ENCODE measurements at places on chromosomes 6 and 20. TPM values are rescaled to one million over a fixed set of nuclear protein-coding genes. Genes with fewer than 3 reads are reported as not detected.

ZNF184 gene
- total RNA-seq = 12.6 TPM

GRCh38 chr6:111710439-111710838, 104.8 kb upstream of the TRAF3IP2 start:
- no peak for DNase-seq

DNA sequence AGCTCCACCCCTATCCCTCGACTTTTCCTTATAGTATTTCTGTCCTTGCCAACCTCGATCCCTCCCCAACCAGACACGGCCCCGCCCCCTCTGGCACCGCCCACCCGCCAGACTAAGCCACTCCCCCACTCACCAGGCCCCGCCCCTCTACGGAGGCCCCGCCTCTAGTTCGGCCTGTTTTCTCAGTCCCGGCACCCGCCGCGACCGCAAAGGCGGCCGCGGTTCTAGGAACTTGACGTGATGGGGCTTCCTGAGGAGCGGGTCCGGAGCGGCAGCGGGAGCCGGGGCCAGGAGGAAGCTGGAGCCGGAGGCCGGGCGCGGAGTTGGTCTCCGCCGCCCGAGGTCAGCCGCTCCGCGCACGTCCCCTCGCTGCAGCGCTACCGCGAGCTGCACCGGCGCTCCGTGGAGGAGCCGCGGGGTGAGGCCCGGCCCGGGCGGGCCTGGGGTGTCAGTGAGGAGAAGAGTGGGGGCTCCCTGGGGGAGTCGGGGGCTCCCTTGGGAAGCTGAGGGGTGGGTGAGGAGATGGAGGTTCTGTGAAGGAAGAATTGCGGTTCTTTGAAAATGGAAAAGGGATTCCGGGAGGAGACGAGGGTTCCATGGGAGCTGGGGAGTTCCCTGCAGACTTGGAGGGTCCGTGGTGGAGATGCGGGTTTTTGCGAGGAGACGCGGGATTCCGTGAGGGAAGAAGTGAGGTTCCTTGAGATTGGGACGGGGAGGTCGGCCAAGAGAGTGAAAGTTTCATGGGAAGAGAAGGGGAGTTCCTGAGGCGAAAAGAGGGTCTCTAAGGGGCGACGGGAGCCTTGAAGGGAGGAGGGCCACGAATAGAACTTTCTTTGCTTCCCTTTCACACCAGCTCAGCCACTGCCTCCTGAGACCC, at the start of gene ACSS2:
Gene ACSS2 (plus strand): TSS at position 207 of the 877 bp plus-strand sequence. CDS start 34 bp downstream, at position 241.
- DNase-seq = peak; percentile 98

GRCh38 chr6:149456311-149457021, 28.3 kb downstream of the ZC3H12D start:
- no peak for DNase-seq

DNA sequence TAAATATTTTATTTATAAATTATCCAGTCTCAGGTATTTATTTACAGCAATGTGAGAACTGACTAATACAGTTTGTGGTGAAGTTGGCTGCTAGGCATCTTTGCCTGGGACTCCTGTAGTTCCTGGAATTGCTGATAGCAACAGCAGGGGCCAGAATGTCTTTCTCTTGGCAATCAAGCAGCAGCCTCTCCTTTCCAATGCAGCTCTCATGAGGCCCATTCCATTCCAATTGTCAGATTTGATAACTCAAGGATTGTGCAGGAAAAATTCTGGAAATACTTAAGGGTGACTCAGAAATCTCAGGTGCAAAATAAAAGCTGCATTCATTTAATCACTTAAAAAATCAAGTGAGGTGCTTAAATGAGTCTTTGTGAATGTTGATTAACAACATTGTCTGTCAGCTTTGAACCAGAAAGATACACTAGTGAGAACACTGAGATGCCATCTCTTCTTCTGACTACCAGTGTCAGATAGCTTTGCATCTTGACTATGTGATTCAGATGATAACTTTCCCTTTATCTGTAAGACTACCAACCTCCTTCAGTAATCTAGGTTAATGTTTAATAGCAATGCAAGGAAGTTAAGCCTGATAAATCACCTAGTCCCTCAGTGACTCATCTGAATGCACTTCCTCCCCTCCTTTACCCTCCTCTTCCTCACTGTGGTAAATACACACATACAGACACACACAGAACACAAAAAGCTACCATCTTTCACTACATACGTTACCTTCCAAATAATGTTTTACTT, 32.1 kb upstream of the COL21A1 start:
- DNase-seq = no peak

DNA sequence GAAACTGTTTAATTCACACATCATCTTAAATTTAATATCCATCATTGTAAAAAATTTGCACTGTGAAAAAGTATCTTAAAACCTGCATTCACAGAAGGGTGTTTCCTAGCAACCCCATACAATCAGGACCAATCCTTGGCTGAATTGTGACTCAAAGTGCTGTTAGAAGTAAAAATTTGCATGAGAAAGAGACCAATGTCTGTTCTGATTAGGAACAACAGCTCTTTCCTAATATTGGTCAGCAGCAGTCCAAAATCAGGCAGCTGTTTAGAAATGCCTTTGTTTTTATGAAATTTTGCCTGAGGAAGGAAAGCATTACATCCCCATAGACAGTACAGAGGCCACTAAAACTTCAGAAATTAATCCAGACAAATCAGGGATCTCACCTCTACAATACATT, 987.0 kb downstream of the HACE1 start:
- DNase-seq = no peak

DNA sequence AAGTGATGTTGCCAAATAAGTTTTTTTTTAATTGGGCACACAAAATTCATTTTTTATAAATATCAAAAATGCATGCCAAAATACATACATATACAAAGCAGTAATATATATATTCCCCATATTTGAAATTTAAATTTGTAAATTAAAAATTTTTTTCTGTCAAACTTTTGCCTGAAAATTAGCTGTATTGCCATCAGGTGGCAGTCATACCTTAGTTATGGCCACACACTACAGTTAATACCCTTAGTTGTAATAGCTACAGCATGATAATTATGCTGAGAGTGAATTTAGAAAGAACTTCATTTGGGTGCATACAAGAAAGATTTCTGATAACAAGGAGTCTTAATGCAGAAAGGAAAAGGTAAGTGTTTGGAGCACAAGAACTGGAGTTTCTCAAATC, 46.2 kb upstream of the SDHAF4 start:
- DNase-seq = no peak

DNA sequence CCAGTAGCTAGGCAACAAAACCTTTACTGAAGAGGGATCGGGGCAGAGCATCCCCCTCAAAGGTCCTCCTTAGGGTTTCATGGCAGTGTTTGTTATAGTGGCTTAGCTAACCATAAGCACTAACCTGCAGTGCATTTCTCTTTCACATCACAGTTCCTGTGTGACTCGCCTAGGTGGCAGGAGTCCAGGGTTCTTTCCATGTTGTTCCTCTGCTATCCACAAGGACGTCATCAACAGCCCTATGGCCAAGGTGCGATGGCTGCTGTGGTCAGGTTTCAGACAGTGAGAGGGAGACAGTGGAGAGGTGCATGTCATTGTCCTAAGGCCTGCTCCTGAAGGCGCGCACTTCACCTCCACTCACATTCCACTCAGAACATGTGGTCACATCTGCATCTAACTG, 38.8 kb upstream of the FOXA2 start:
- no peak for DNase-seq

- DNase-seq = no peak
These were observed 43.6 kb downstream of the DLL1 start for GRCh38 chr6:170247178-170247701.

TNF gene
- total RNA-seq = not detected

DNA sequence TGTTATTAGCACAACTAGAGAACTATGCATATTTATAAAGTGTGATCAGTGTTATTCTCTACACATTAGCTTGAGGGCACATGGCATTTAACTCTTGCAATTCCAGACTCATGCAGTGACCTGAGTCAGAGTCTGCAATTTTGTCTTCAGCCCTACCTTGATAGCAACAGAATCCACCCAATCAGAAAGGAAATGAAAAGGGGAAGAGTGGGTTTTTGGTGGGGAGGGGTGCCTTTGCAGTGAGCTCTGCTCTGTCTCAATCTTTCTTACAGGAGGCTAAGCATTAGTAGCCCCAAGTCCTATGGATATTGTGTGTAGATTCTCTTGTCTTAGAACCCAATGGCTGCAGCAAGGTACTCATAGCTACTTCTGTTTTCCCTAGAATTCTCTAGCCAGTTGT, 489.2 kb downstream of the DHX35 start:
- DNase-seq = no peak

DNA sequence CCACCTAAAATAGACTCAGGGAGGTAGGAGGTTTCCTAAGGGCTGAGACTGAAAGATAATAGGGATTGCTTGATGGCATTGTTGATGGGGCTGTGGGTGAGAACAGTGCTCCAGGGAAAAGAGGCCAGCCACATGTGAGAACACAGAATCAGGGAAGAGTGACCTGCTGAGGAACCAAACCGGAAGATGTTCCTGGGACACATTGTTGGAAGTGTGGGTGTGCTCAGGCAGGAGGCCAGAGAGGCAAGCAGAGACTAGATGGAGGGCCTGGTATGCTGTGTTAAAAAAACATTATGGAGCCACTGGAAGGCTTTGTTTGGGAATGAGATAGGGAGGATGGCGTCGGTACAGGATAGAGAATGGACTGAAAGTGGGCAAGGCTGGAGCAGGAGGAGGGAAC, 23.3 kb downstream of the RNF144B start:
- DNase-seq = no peak

GRCh38 chr20:20010639-20011500, 6.3 kb upstream of the NAA20 start:
- DNase-seq = no peak

DNA sequence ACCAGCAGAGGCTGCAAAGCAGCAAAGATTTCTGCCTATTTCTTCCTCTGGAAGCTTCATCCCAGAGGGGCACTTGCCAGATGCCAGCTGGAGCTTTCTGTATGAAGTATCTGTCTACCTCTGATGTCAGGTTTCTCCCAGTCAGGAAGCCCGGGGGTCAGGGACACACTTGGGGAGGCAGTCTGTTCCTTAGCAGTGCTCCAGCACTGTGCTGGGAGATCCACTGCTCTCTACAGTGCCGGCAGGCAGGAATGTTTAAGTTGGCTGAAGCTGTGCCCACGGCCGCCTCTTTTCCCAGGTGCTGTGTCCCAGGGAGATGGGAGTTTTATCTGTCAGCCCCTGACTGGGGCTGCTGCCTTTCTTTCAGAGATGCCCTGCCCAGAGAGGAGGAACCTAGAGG, 631.1 kb upstream of the HTR1E start:
- no peak for DNase-seq

DNA sequence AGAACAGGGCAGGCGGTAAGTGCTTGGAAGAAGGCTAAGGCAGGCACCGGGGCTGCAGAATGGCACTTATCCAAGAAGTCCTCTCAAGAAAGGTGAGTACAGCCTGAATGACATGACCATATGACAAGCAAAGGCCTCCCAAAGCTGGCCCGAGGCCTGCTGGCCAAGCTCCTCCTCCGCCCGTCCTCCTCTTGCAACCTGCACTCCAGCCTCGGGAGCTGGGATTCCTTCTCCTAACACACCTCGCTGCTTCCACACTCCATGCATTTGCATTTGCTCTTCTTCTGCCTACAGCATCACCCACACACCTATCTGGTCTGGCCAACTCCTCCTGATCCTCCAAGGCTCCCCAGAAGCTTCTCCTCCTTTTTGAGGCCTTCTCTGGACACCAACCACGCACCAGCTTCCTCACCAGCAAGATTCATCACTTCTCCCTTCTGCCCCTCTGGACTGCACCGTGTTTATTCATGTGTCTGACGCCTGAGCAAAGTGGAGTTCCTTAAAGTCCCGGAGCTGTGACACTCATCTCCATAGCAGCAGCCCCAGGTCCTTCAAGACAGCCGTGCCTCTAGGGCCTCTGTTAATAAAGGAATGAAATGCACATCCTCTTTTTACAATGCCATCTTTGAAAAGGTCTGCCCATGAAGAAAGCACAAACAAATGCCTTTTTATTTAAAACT, 32.3 kb downstream of the CNKSR3 start:
- no peak for DNase-seq

Data from endothelial cell (in vitro differentiated cells).